HTR-8/SVneo (cell line): ENCODE measurements at places on chromosomes 11 and 22.

GRCh38 chr22:24435861-24436371, 8.5 kb downstream of the ADORA2A start:
- no peak for DNase-seq

DNA sequence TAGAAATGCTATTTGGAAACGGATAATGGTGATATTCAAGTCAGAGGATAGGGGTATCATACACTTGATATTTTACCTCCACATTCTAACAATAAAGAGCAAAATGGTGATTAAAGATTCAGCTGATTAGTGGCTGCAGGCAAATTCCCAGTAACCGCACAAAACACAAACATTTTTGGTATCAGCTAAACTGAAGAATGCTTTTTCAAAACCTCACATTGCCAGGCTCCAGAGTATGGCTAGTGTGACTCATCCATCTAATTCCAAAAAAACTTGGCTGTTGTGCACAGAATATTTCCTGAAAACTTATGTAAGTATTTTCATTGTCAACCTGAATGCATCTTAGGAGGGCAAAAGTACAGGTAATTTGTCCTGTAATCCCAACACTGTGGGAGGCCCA, 10.9 kb downstream of the SRPRA start:
- DNase-seq: no peak

- no peak for DNase-seq
Measured at GRCh38 chr11:61278001-61278470, 17.1 kb downstream of the VWCE start.

- DNase-seq: no peak
Measured at GRCh38 chr22:50600538-50600937, at the start of gene MAPK8IP2. MAPK8IP2 (plus strand) TSS chr22:50600793; CDS start chr22:50600819, 26 bp downstream.

DNA sequence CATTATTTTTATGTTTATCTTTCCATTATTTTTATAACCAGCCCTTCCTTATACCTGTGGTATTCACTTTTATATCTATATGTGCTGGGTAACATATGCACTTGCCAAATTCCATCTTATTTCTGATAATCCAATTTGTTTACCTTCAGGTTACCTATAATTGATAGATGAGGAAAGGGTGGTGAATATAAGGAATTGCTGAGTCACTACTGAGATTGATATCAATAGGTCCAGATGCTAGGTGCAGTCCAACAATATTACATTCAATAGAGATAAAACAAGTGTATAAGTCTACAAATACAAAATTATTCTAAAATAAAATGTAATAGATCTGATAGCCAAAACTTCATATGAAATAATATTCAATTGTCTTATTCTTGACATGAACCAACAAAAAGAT, 759.0 kb upstream of the CCDC90B start:
- no peak for DNase-seq

GRCh38 chr22:29623553-29624169, 20.2 kb downstream of the NF2 start:
- DNase-seq: no peak

DNA sequence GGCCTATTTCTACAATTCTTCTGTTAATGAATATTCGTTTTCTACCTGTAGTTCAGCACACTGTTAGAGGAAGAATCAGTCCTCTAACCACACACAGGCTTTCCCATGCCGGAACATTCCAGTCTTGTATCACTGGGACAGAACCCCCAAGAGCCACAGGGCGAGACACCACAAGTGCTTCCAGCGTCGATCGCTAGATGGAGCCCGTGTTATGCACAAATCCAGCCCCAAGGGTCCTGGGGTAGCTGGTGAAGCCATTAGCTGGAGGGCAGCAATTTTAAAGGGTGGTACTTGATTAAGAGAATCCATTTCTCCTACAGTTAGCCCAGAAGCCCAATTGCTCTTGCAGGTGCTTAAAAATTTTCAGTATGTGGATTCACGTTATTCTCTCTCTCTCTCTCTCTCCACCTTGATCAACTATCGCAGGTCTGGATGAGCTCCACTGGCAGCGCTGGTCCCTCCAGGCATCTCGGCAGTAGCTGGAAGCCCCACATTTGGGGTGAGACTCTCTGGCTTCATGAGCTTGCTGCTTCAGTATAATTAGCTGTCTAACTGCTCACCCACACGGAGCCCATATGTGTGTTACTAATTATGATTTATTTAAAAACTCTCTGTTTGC, 148.2 kb upstream of the SNX19 start:
- DNase-seq: peak; percentile 35

GRCh38 chr11:74035264-74035663, 26.4 kb upstream of the UCP3 start:
- DNase-seq: no peak

- DNase-seq: no peak
Measured at GRCh38 chr11:113989916-113990315, 15.0 kb downstream of the HTR3A start.
